ENCODE measurements at places on chromosomes 7 and 10.
A peak's percentile ranks its signal among the peaks of the same experiment; 100 is the strongest.

GRCh38 chr10:13120786-13121499 is 21.0 kb downstream of the OPTN start:
- DNase-seq: peak; percentile 17

DNA sequence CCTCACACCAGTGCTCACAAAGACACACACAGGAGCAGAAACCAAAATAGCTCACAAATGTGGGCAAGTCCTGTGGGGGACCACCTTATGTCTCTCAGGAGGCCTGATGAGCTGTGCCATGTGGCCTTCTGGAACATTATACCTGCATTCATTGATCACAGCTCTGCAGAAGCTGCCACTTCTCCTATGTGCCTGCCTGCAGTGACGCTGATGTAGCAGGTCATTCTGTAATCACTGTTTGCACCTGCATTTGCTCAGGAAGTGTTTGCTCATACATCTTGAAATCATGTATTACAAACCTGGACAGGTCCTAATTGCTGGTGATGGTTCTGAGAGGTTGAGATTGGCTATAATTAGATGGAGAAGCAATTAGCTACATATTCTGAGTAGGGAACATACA is 310.2 kb downstream of the AUTS2 start:
- DNase-seq: no peak

DNA sequence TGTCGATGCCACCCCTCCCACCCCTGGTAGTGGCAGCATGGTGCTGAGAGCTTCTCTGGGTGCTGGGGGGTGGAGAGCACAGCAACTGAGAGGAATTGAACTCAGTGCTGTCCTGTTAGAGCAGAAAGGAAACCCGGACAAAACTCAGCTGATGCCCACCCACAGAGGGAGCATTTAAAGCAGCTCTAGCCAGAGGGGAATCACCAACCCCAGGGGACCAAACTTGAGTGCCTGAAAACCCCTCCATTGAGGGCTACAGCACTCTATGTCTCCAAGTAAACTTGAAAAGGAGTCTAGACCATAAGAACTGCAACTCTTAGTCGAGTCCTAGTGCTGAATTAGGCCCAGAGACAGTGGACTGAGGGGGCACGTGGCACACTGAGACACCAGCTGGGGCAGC is 16.8 kb upstream of the FOXI2 start:
- DNase-seq: no peak

DNA sequence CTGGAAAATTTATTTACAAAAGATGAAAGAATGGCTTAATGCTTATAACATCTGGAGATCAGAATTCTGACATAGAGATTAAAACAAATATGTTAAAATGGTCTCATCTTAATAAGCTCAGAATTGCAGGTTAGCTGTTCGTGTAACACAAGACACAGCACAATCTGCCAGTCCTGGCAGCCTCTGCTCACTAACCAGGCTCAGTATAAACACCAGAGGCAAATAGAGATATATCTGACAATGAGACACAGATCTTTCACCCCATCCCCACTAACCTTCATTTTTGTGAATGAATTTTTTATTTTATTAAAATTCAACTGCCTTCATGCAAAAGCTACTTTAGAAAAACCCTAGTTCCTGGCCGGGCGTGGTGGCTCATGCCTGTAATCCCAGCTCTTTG is 51.8 kb downstream of the RELN start:
- DNase-seq: no peak

DNA sequence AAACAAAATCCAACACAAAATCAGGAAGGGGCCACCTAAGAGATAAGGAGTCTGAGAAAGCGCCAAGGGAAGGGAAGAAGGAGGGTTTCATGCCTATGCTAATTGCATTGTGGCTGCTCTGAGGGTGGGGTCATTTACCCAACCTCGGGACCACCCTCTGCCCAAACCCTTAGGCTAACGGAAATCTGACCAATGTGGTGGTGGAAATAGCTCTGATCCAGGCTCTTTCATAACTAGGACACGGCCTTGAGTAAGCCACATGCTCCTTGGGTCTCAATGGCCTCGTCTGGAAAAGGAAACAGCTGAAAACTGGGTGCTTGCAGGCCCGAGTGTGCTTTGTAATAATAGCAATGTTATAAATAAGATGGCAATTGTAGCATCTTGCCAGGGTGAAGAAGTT is 14.9 kb upstream of the SRGN start:
- no peak for DNase-seq

DNA sequence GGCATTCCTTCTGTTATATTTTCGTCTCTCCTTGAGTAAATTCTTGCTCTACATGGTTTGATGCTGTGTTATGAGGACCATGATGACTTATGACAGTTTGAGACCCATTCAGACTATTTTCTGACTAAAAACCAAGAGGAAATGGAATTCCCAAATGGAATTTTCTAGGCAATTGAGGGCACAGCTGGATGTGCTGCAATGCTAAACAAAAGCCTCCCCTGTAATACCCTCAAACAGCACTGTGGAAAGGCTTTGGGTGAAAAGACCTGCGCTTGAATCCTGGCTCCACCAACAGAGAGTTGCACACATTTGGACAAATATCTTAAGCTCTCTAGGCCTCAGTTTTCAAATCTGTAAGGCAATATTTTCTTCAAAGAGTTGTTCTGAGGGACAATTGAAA is 129.1 kb downstream of the PRKG1 start:
- DNase-seq: no peak
